ENCODE measurements at places on chromosomes 6 and 20. TPM values are rescaled to one million over a fixed set of nuclear protein-coding genes. Genes with fewer than 3 reads are reported as not detected.

The TMEM200A gene
- polyA plus RNA-seq: 9.5 TPM

The DSP gene
- polyA plus RNA-seq: 4.3 TPM

The PROCR gene
- 54.6 TPM for polyA plus RNA-seq

The SNX3 gene
- 250 TPM for polyA plus RNA-seq

The FOXA2 gene
- polyA plus RNA-seq: not detected

The CNKSR3 gene
- 12.9 TPM for polyA plus RNA-seq

The C6orf141 gene
- 2.3 TPM for polyA plus RNA-seq

The COL11A2 gene
- polyA plus RNA-seq: 0.30 TPM

The PTCRA gene
- polyA plus RNA-seq: not detected

The LY6G5C gene
- 4.0 TPM for polyA plus RNA-seq

The ATP6V1G2 gene
- polyA plus RNA-seq: 3.8 TPM

The IBTK gene
- 16.8 TPM for polyA plus RNA-seq

The MICB gene
- polyA plus RNA-seq: 1.6 TPM

The COL12A1 gene
- polyA plus RNA-seq: 54.8 TPM

The CFAP61 gene
- 0.35 TPM for polyA plus RNA-seq

The LCA5 gene
- 4.7 TPM for polyA plus RNA-seq

DNA sequence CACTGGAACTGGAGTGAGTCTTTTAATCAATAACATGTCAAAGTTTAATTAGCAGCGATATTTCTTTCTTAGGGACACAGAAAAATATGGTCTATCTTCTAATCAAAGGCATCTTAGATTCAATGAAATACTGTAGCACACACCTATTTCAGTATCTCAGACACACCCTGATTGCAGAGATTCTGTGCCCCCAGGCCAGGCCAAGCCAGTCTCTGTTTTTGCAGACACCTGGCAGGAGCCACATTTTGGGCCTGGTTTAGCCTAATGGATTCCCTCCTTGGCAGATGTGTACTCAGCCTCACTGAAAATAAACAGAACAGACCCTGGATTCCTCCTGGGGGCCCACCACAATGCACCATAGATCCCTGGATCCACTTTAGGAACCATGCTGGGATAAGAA is 74.8 kb downstream of the LRFN2 start:
- DNase-seq: no peak

GRCh38 chr6:141685416-141685815 is 447.3 kb upstream of the GJE1 start:
- no peak for DNase-seq

GRCh38 chr6:105744815-105745214 is 341.3 kb upstream of the PRDM1 start:
- DNase-seq: no peak

- DNase-seq: peak; percentile 28
These were observed 146.5 kb downstream of the TBC1D32 start for GRCh38 chr6:121187833-121188200.

GRCh38 chr6:3258201-3258600 is 546 bp upstream of the PSMG4 start:
- DNase-seq: no peak

GRCh38 chr6:33297956-33298772 is 578 bp downstream of the RGL2 start:
- DNase-seq: peak; percentile 67

DNA sequence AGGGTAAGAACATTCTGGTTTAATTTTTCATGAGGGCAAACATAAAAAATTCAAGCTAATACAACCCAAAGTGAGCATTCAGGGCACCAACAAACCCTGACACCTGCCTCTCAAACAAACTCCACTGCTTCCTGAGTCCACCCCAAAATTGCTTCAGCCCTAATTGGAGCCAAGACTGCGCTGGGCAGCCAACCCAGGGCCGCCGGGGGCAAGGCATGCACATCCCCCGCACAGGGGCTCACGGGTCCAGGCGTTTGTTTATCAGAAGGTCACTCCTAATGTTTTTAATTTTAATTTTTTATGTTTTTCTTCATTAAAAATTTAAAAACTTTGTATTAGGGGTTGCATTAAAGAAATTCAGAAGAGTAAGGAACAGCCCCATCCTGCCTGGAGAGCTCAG is 459.1 kb upstream of the CDH4 start:
- DNase-seq: no peak

GRCh38 chr6:123520217-123520616 is 116.5 kb downstream of the TRDN start:
- DNase-seq: no peak

DNA sequence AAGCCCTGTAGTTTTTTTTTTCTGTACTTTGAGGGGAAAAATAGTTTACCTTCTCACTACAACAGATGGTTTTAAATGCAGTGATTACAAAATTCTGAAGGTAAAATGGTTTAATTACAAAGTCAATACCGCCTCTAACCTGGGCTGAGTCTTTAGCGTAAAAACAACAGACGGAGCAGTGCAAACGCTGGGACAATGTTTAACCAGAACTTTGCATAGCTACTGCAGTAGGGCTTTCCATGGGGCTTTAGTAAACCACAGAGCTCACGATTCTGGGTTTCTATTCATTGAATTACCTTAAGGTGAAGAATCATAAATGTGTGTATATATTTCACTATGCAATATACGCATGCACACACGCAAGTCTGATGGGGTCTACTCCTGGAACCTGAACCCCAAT is 77.9 kb downstream of the RFX6 start:
- no peak for DNase-seq

- no peak for DNase-seq
These were observed 266.1 kb upstream of the ARID1B start for GRCh38 chr6:156511051-156511450.

GRCh38 chr20:3452136-3452535 is 18.7 kb upstream of the ATRN start:
- no peak for DNase-seq

DNA sequence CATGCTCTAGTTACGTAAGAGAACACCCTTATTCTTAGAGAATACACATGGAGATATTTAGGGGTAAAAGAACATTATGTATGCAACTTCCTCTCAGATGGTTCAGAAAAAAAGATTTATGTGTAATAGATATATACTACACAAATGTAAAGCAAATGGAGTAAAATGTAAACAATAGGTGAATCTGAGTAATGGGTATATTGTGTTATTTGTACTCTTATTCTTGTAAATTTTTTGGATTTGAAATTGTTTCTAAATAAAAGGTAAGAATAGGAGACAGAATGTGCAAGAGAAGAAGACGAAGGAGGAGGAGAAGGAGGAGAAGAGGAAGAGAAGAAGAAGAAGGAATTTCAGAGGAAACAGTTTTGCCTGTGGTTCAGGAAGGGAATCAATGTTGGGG is 22.5 kb upstream of the LCA5 start:
- no peak for DNase-seq

DNA sequence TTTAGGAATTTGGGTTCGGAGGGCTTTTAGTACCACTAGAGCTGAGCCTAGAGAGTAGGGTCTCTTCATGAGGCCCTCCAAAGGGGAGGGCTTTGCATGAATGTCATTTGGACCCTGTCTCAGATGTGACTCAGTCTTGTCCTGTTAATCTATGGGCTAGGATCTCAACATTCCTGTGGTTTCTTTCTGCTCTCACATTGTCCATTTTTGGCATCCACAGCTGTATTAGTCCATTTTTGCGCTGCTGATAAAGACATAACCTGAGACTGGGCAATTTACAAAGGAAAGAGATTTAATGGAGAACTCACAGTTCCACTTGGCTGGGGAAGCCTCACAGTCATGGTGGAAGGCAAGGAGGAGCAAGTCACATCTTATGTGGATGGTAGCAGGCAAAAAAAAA is 61.0 kb downstream of the CRYBG1 start:
- no peak for DNase-seq

- peak; percentile 42 for DNase-seq
These were observed 344.2 kb upstream of the SULF2 start for GRCh38 chr20:48129345-48129942.

DNA sequence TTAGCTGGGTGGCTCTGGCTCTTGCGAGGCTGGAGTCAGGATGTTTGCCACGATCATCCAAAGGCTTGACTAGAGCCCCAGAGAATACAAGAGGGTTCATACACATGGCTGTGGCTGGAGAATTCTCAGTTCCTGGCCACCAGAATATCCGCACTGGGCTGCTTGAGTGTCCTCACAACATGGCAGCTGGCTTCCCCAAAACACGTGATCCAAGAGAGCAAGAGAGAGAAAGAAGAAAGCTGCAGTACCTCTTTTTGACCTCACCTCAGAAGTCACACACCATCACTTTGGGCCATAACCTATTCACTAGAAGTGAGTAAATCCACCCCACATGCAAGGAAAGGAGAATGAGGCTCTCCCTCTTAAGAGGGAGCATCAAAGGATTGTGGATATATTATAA is 21.5 kb upstream of the BPIFB1 start:
- DNase-seq: no peak

DNA sequence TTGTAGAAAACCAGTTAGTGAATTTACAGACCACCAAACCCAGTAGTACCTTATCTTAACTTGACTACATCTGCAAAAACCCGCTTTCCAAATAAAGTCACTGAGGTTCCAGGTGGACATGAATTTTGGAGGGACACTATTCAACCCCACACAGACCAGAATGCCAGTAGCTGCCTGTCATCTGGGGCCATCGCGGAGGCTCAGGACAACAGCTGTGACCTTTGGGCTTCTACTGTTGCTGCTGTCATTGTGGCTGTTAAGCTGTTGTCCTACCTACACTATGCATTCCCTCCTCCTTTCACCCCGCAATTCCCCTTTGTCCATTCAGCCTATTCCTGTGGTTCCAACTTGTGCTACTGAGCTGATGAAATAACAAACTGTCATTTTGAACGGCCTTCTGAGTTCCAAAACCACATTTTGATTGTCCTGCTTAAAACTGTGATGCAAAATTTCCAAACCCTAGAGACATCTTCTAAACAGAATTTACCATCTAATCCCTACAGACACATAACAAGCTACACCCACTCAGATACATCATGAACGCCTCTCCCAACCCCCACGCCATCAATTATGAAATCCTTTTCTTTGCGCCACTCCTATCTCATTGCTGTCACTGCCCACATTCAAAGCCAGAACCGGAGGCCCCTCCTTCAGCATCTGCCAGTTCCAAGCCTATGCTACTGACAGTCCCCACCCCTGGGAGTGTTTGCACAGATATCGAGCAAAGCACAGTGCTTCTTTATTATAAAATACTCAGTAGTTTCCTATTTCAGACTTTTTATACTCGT is 125.0 kb downstream of the C6orf118 start:
- no peak for DNase-seq

- no peak for DNase-seq
These were observed 125.2 kb upstream of the EYA4 start for GRCh38 chr6:133115946-133116345.

DNA sequence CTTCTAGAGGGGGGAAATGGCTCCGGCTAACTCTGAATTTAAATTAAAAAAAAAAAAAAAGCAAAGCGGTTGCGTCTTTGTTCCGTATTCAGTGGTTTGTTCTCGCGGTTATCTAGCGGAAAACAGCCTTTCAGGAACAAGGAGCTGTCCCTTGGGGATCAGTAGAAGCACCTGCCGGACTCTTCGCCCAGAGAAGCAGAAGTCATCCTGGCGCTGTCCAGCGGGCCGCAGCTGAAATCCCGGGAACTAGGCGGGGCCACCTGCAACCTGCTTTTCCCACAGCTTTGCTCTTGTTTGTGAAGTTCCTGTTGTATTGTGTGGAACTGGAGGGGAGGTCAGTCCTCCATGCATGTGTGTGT is 43.9 kb upstream of the GJE1 start:
- no peak for DNase-seq

DNA sequence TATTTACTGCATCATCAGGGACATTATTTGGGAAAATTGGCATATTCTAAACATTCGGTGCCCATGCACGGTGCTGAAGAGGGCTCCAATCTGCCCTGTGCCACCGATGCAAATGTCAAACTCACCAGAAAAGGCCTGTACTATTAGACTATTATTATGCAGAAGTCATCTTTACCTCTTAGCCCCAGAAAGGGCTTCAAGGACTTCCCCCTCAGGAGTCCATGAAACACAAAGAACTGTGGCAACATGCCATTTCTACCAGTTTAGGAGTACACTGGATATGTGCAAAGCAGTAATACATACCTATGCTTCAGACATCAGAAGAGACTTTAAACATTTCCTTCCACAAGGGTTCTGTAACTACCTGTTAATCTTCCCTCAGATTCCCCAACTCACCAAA is 8.6 kb downstream of the DIDO1 start:
- no peak for DNase-seq

- no peak for DNase-seq
These were observed 18.3 kb downstream of the HMGN4 start for GRCh38 chr6:26556263-26557070.

GRCh38 chr6:55176958-55177357 is 2.6 kb downstream of the HCRTR2 start:
- no peak for DNase-seq

DNA sequence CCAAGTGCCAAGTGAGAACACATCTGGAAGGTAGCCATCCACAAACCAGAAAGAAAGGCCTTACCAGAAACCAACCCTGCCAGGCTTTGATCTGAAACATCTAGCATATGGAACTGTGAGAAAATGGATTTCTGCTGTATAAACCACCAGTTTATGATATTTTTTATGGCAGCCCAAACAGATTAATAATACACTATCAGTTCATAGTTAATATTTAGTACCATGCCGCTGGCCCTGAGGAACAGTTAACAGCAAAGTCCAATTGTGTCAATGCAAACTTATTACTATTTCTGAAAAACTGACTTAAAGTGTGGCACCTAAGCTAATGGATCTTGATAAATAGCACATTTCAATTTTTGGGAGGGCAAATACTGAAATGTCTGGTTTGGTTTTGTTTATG is 35.4 kb upstream of the PRSS35 start:
- no peak for DNase-seq

- DNase-seq: no peak
These were observed 445.0 kb upstream of the CHD6 start for GRCh38 chr20:42063141-42063540.

- DNase-seq: no peak
These were observed 1.2 kb downstream of the PDE7B start for GRCh38 chr6:135852746-135853145.

DNA sequence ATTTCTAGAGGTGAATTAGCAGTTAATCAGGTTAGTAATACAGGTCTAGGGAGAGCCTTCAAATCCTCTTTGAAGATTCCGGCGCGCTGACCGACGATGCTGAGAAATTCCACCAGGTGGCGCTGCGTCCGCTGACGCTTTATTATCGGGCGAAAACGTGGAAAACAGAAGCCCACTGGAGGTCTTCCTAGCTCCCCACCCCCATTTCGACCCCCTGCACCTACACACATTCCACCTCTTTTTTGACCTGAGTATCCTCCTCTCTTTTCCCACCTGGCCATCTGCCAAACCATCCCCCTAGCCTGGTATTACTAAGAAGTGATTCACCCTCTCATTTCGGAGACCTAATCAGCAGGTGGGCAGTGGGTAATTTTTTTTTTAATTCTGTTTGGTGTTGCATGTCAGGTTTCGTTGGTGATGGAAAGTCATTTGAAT is 65.4 kb upstream of the RIN2 start:
- DNase-seq: no peak

Measured in urinary bladder (tissue), 4 donors.